ENCODE measurements at places on chromosomes 7 and 10.

GRCh38 chr7:8629504-8629903, 196.1 kb downstream of the NXPH1 start:
- no peak for DNase-seq

DNA sequence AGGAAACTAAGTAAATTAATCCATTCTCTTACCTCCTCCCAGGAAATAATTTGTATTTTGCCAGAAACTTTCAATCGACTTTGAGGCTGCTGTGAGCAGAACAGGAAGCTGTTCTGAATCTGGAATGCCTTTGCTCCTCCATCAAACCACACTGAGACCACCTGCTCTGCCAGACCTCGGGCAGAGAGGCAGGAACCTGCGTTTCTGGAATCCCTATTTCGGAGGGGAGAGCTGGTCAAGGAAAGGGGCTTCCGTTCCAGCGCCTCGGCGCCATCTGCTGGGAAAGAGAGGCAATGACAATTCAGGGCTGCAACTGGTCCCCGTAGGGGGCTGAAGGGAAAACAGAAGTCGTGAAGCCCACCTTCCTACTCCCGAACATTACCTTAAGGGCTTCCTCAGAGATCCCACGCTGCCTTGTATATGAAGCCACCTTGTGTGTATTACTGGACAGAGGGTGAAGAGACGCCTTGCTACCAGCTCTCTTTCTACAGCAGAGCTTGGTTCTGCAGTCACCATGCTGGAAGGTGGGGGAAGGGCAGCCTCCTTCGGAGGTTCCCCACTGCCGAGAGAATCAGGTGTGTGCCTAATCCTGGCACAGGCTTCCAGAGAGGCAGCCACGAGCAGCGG, 31.2 kb downstream of the ZNF467 start:
- DNase-seq = peak; percentile 58

DNA sequence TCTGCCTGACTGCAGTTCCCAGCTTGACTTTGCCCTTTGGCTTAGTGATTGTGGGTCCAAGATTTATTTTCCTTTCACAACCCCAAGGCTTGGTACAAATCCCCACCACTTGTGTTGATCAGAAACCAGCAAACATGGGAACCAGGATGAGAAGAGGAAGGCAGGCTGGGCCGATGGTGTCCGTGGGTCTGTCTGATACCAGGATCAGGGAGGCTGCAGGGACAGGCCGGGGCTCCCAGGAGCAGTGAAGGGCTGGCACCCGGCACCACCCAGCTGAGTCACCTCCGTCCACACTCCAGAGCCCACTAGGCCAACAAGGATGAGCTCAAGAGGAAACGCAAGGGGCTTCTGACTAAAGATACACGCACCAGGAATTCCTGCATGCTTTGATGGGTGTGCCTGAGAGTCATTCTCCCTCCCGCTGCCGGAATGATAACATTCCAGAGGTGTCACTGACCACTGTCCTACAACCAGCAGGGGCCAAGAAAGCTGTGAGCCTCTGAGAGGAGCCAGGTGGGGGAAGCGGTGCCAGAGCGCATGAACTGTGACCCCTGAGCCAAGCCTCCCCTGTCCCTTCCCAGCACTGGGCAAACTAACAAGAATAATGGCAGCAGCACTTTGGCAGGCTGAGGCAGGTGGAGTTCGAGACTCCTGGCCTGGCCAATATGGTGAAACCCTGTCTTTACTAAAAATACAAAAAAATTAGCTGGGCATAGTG, 29.2 kb upstream of the PROSER2 start:
- no peak for DNase-seq

DNA sequence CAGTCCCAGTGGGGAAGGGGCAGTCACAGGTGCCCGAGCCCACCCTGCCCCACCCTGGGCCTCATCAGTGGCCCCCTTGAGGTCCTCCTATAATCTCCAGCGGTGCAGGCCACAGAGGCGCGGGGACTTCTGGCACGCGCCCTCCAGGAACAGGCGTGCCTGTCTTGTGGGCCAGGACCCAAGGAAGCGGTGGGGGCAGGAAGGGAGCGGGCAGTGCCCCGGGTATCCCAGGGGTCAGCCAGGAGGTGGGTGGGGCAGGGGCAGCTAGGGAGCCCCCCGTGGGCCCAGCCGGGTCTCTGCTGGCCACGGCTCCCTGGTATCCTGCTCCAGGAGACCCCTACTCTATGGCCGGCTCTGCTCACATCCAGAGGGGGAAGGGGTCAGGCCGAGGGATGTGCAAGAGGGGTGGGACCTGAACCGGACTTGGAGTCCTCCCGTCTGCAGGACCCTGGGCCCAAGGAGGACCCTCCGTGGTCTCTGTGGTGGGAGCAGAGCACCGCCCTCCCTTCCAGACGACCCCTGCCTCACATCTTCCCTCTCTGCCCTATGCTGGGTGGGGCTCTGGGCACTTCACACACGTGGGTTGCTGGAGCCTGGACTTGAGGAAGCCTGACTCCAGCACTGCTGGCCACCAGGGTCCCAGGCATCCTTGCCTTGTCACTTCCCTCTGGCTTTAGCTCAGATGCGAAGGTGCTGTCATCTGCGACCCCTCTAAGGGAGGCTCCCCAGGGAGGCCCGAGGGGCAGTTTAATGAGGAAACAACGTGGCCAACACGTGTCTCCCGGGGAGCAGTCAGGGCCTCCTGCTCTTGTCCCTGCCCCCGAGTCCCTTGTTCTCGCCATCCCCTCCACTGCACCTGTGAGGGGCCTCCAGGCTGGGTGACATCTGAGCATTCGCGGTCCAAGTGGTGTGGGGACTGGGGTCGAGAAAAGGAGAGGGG, 18.3 kb upstream of the GRIFIN start:
- DNase-seq = no peak

- no peak for DNase-seq
Measured at GRCh38 chr10:109924967-109925620, 1.8 kb upstream of the XPNPEP1 start.

GRCh38 chr7:130415006-130415405, 25.8 kb downstream of the CEP41 start:
- DNase-seq = no peak

DNA sequence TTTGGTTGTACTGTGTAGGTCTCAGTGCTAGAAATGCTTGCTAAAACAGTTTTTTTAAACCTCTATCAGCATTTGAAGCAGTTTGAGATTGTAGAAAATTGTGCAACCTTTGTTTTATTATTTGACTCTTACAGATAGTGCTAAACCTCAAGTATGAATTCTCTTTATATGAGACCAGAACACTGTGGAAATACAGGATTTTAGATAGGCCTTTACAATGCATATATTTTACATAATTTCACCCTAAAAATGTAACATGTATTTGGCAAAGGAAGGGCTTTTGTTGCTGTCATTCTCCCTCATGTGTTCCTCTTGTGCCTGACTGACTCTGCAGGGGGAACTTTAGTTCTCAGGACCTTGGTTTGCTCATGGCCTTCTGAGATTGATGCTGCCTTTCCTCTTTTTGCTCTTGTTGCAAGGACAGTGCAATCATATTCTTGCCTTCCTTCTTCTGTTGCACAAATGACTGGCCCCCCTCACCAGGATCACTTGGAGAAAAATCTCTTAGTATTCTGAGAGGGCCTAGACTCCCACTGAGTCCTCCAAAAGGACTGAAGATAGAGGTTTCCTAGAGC, 188.7 kb downstream of the PPP1R9A start:
- no peak for DNase-seq

DNA sequence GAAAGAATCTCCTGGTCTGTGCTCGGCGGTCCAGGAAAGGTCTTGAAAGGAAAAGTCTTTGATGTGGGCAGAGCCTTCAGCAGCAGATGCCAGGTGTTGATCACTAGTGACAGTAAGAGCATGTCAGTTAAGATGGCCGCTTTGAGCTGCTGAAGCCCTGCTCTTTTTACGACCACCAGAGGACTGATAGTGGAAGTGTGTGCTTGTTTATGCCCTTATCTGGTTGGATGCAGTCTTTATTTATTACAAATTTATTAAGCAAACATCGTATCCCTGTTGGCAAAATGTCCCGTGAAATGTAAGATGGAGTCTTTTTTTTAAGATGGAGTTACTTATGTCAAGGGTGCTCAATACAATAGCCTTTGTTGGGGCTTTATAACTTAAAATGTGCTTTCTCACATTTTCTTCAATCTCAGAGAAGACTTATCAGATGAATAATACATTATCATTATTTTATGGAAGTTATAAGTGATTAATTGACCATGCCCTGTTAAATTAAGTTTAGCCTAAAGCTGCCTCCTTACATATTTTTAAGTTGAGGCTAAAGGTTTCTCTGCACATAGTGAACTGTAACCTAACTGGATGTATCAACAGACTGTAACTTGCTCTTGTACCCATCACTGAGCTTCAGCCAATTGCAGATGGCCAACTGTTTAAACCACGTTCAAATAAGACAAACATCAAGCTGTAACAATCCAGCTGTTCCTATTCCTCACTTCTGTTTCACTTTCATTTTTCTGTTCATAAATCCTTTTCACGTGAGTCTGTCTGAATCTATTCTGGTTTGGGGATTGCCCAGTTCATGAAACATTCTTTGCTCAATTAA, 97.4 kb upstream of the PIK3CG start:
- DNase-seq = no peak

DNA sequence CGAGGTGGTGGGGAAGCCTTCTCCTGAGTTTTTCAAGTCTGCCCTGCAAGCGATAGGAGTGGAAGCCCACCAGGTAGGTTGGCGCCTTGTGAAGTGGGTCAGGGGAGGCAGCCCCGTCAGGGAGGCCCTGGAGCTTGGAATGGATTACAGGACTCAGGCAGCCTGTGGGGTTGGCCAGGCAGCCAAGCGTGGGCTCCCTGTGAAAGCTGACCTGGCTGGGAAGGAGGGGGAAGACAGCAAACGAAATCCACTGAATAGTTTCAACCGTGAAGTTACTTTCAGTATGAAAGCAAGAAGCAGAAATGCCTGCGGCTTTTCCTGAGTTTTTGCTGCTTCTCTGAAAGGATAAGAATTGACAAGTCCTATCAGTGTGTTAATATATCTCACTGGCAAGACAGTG, 36.4 kb downstream of the LHPP start:
- no peak for DNase-seq

DNA sequence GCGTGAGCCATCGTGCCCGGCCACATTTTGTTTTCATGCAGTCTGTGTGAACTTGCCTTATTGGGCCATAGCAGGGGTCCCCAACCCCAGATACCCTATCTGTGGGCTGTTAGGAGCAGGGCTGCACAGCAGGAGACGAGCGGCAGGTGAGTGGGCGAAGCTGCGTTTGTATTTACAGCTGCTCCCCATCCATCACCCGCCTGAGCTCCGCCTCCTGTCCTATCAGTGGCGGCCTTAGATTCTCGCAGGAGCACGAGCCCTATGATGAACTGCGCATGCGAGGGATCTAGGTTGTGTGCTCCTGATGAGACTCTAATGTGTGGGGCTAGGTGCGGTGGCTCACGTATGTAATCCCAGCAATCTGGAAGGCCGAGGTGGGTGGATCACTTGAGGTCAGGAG, 293.9 kb downstream of the CAMK1D start:
- DNase-seq = no peak

DNA sequence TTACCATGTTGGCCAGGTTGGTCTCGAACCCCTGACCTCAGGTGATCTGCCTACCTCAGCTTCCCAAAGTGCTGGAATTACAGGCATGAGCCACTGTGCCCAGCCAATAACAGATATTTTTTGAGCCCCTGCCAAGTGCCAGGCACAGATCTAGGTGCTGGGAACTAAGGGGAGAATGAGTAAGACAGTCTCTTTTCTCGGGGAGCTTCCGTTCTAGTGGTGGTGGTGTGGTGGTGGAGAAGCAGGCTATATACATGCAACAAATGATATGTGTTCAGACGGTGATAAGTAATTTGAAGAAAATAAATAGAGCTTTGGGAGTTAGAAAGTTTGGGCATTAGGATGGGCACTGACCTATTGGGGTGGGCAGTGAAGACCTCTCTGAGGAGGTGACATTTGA, 76.7 kb upstream of the VKORC1L1 start:
- no peak for DNase-seq

DNA sequence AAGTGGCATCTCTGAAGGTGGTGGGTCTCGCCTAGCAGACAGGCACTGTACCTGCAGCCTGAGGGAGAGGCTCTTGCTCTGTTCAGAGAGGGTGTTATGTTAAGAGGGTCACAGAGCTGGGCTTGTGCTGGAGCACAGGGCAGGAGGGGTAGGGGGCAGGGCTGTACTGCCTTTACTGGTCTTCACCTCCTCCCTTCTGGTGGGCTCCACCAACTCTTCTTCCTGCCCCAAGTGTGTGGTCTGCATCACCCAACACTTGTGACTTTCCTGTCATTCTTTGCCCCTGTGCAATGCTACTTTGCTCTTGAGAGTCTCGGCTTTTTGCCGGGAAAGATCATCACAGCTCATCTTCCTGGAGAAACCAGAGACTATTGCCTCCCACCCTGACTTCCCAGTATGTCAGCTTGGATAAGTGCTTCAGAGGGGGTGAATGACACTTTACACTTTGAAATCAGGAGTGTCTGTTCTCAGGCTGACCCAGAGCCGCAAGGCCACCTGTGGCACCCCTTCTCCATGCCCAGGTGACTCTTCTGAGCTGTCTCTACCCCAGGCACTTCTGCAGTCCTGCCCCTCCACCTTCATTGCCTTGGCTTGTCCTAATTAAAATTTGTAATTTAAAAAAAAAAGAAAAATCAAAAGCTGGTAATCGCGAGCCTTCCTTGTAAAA, 38.4 kb upstream of the IKZF1 start:
- DNase-seq = no peak

DNA sequence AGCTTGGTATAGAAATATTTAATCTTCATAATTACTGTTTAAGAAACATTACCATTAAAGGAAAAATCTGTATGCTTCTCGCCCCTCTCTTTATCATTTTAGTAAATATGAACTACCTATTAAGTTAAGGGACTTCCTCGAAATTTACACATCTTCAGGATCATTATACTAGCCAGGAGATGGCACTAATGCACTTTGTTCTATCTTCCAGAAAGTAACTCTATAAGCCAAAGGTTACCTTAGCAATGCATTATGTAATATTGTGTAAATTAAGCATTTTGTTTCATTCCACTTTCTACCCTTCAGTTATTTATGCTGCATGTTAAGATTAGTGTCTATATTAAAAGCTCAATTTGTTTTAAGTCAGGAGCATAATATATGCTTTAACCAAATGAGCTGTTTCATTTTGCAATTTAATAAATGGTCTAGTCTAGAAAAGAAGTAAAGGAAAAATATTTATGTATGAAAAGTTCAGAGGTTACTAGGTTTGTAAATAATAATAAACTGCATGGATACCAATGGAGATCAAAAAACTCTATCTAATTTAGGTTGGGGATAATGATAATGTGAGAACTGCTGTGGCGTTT, 128.5 kb downstream of the ANKRD7 start:
- peak; percentile 50 for DNase-seq

DNA sequence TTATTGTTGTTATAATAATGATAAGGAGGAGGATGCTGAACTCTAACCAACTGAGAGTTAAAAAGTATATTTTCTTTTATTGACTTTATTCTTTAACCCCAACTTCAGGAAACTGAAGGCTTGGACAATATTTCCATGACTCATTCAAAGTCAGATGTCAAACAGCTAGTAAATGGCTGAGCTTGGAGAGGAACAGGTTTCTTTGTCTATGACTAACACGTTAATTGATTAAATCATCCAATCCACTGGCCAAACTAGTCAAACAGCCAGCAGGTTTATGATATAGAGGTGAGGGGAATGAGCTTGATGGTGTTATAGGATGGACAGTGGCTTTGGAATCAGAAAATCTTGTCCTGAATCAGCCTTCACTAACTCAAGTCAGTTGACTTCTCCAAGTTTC, 119.1 kb upstream of the WDR11 start:
- no peak for DNase-seq

- no peak for DNase-seq
Measured at GRCh38 chr10:125132344-125132743, 28.0 kb downstream of the CTBP2 start.

All from T47D (cell line).